Lung (tissue), 17 donors: ENCODE measurements at places on chromosomes 13 and 19.

GRCh38 chr19:9132422-9132821 is 5.7 kb upstream of the OR7G3 start:
- no peak for DNase-seq

DNA sequence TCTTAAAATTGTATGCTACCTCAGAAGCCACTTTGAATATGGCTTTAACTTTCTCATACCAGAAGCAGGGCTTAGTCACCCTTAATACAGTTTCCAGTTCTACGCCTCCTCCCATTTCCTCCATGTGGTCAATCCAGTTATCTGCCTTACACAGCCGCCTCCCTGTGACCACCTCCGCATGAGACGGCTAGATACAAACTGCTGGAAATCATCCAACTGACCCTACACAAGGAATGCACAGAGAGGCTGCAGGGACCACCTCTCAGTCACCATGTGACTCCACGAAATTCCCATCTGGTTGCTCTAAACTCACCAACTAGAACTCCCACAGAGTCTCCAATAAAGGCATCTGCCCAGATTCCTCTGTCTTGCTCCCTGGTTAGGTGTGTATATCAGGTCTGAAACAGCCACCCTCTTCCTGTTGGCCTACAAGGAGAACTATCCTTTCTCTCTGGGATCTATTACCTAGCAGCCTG is 6.8 kb downstream of the ZNF564 start:
- DNase-seq = no peak

- DNase-seq = peak; percentile 97
Measured at GRCh38 chr19:46713781-46714443, 3.0 kb downstream of the PRKD2 start.

DNA sequence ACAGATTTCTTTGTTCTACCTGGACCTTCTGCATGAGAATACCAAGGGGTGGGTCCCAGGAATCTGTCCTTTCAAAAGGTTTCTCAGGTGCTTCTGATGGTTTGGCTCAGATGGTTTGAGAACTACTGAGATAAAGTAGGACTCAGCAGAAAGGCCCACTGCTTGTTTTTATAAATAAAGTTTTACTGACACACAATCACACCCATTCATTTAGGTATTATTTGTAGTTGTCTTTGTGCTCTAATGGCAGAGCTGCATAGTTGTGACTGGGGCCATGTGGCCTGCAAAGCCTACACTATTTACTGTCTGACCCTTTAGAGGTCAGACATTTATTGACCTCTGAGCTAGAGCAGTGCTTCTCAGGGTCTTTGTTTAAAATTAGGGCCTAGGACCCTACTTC is 17.6 kb downstream of the EDDM13 start:
- no peak for DNase-seq

DNA sequence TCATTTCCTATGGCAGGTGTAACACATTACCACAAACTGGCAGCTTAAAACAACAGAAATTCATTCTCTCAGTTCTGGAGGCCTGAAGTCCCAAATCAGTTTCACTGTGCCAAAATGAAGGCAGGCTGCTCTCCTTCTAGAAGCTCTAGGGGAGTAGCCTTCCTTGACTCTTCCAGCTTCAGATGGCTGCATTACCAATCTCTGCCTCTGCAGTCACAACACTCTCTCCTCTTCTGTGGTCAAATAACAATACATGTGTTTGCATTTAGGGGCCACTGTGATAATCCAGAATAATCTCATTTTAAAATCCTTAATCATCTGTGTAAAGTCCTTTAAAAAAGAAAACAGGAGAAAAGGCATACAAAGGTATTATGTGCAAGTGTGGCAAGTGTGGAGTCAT is 7.8 kb downstream of the DIAPH3 start:
- no peak for DNase-seq
